Pericardium fibroblast (primary cell): ENCODE measurements at places on chromosomes 6 and 20. TPM values are rescaled to one million over a fixed set of nuclear protein-coding genes. Genes with fewer than 3 reads are reported as not detected.

Gene RAD21L1
- total RNA-seq = not detected in 2 replicates

Gene PTK6
- total RNA-seq = not detected in 2 replicates

Gene TSHZ2
- 0.35 and 16.3 TPM in 2 replicates for total RNA-seq

Gene CAGE1
- not detected in 2 replicates for total RNA-seq
